ENCODE measurements at places on chromosomes 13 and 19.

- DNase-seq = no peak
Observed at GRCh38 chr13:27919934-27920676, at the start of gene PDX1. TSS of gene PDX1 (plus strand) at chr13:27920000. CDS start at chr13:27920139, 139 bp downstream.

DNA sequence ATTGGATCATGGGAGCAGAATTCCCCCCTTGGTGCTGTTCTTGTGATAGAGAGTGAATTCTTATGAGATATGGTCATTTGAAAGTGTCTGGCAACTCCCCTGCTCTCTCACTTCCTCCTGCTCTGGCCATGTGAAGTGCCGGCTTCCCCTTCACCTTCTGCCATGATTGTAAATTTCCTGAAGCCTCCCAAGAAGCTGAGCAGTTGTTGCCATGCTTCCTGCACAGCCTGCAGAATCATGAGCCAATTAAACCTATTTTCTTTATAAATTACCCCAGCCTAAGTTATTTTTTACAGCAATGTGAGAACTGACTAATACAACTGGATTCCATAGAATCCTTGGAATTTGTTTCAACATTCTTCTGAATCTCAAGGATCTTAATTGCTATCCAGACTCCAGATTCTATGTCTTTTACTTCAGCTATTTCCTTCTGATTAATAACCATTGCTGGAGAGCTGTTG lies 328.1 kb downstream of the SLITRK5 start:
- DNase-seq = no peak

- no peak for DNase-seq
Observed at GRCh38 chr13:38871275-38871674, 119.4 kb downstream of the STOML3 start.

DNA sequence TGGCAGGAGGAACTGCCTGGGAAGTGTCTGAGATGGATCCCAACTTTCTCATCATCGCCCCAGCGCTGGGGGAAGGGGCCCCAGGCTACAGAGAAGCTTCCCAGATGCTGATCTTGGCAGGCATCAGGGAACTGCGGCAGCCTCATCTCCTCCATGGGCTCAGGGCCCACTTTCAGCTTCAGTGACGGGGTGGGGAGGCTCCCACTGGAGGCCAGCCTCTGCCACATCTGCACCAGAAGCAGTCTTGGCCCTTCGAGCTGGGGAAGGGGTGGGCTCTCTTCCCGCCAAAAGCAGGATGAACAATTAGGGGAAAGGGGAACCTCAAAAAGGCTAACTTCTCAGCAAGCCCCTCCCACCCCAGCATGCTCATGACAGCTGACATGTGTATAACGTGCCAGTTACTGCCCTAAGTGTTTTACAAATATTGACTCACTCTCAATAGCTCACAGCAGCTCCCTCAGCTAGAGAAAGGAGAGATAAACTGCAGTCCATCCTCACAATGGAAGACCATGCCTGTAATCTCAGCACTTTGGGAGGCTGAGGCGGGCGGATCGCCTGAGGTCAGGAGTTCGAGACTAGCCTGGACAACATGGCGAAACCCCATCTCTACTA lies 7.1 kb upstream of the S1PR2 start:
- DNase-seq = no peak

- no peak for DNase-seq
Observed at GRCh38 chr13:19382111-19382510, 179.2 kb downstream of the TPTE2 start.

- no peak for DNase-seq
Observed at GRCh38 chr13:112711528-112712265, 21.9 kb downstream of the ATP11A start.
